Activated B cell treated with CpG ODN at 0.5 μM for 24 hours (primary cell): ENCODE measurements at places on chromosomes 1 and 21.

DNA sequence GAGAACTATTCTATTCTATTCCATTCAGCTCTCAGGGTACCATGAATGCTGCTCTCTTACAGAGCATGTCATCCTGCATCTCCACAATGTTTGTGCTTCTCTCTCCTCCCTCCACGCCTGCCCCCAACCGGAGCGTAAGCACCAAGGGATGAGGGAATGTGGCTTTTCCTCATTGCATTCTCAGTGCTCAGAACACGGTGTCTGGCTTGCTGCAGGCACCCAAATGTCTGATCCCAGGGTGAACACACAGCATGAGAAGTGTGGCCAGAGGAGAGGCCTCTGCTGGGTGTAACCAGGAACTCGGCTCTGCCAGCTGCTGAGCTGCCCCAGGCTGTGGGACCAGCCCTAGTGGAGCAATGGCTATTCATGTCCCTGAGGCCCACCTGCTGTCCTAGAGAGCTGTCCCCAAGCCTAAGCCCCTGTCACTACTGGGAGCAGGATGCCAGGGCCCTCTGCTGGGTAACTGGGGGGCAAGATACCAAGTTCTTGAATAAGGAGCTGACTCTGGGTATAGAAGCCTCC, 38.3 kb downstream of the OLFML2B start:
- DNase-seq, result no peak

GRCh38 chr1:85836736-85837135, 128.5 kb upstream of the ZNHIT6 start:
- no peak for DNase-seq

DNA sequence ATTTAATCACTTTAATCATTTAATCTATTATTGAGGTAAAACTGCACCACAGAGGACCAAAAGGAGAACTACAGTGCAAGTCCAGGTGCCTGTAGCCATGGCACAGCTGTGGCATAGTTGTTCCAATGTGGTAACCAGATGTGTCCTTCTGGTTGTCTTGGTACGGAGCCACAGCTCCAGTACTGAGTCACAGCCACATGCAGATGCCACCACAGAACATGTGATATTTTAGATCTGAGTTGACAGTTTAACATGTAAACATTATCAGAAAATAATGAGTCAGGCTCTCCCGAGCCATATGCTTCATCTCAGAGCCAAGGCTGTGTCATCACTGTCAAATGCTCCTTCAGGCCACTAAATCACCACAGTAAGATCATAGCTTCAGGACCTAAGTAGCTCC, 56.4 kb upstream of the RGS7 start:
- DNase-seq, result no peak

DNA sequence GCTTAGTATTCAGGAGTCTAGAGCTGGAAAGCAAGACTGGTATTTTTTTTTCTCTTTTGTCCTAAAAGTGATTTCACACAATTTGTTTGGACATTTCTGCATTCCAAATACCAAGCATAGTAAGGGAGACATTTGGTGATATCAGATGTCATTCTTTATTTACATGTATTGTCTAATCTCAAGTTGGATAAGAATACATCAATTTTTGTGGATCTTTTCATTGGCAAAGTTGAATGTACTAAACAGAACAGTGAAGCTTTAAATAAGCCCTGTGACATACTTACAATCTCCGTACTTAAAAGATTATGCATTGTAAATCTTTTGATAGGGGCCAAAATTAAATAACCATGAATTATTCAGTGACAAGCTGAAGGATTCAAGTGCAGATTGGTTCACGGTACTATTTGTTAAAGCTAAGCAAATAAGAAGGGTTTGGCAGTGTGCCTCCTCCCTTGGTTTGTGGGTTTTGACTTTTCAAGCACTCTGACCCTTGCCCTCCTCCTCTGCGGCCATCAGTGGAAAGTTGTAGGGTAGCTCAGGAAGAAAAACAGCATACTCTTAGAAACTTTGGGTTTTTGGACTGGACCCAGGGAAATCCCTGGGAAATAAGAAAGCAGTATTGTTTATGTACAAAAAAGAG, 663.7 kb downstream of the ADGRL2 start:
- DNase-seq, result no peak

DNA sequence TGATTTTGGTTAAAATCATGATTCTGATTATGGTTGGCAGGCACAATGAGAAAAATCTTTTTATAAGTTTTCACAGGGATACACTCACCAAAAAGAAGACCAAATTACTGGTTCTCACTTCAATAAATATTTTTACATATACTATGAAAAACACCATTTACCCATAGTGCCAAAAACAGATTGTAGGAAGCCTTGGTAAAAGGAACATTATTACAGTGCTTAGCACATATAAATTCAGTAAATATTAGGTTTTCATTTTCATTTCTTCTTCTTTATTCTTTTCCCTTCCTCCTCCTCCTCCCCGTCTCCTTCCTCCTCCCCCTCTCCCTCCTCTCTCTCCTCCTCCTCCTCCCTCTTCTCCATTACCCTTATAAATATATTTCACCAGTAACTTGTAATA, 15.8 kb upstream of the SPAG17 start:
- no peak for DNase-seq

- no peak for DNase-seq
These were observed 50.1 kb downstream of the BRWD1 start for GRCh38 chr21:39263372-39263771.

DNA sequence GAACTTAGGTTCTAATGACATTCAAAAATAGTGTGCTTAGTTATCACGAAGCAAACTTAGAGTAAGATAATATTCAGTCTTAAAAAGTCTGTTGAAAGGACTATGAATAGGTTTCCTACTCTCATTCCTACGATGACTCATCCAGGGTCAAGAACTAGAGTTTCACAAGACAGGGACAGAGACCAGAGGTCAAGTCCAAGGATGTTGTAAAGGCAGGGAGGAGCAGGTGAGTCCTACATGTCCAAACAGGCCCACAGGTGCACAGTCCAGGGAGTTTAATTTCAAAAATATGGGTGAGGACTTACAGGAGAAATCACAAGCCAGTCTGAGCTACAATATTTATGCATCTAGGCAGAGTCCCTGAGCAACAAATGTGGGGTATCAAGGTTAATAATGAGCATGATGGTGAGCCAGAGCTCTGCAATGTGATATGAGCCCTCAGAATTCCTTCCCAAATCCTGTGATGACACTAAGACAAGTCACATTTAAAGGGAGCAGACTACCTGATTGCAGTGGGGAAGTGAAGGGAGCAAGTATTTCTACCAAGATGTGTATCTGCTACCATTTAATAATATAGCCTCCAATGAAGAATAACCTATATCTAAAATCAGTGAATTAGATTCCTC, 100.0 kb upstream of the NRIP1 start:
- no peak for DNase-seq

GRCh38 chr1:104855550-104855949, 1105.9 kb downstream of the AMY1C start:
- DNase-seq, result no peak

- DNase-seq, result no peak
These were observed 96.5 kb upstream of the WNT4 start for GRCh38 chr1:22239378-22239777.

- DNase-seq, result no peak
These were observed 8.6 kb upstream of the RCAN1 start for GRCh38 chr21:34623516-34623915.

- no peak for DNase-seq
These were observed 134.0 kb upstream of the ARHGEF16 start for GRCh38 chr1:3320246-3321152.

DNA sequence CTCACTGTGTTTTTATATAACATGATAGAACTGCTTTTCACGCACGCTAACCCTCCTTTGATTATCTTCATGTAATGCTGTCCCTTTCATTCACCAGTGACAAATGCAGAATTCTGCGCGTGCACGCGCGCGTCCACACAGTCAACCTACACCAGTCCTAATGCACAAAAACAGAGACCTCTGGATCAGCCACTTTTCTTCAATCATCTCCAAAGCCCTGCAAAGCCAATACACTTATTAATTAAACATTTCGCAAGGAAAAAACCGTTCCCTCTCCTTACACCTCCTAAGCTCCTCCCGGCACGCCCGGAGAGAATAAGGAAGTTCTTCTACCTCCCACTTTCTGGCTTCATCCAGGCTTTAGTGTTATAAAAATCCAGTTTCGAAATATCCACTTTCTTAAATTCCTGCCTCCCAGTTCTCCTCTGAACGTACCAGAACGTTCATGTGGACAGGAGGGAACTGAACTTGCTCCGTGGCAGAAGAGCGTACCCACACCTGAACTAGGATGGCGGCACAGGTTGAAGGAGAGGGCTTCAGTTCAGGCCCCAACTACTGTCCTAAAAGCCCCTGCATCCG, 4.6 kb downstream of the LMX1A start:
- no peak for DNase-seq

- DNase-seq, result no peak
These were observed 16.8 kb upstream of the CNTN2 start for GRCh38 chr1:205026181-205026580.

GRCh38 chr21:45985471-45986315, 4.1 kb downstream of the COL6A1 start:
- peak; percentile 13 for DNase-seq

- no peak for DNase-seq
These were observed 5.3 kb downstream of the HES2 start for GRCh38 chr1:6414443-6414844.

- no peak for DNase-seq
These were observed 188.0 kb downstream of the LMX1A start for GRCh38 chr1:165168467-165168866.

DNA sequence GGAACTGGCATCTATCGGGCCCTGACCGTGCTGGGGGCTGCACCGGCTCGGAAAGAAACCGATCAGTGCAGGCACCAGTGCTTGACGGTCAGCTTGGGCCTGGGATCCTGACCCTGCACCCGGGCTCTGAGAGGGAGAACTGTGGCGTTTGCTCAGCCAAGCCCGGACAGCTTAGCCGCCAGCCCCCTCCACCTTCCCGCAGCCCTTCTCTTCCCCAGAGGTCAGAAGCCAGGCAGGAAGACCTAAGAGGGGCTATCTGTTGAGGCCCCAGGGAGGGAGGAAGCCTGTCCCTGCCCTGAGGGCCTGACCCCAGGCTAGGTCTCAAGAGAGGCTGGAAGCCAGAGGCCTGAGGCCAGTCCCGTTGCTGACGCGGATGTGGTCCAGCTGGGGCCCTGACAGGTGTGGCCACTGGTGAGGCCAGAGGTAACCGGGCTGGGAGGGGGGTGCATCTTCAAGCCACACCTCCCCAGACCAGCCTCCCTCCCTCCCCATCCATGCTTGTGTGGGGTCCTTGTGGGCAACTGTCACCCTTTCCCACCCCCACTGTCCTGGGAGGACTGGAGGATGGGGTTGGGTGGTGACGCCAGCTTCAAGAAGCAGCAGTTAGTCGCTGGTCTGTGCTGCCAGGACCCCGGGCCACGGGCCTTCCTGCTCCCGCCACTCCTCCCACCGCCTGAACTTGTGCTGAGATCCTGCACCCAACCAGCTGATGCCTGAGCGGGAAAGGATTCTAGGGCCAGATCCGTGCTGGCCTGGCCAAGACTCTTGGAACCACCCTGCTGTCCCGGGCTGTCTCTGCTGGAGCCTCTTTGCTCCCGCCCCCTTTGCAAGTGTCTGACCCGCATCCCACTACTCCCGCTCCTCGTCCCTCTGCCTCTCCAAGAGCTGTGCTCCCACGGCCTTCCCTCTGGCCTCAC, 2.6 kb upstream of the DVL1 start:
- no peak for DNase-seq

GRCh38 chr21:37909936-37910335, 6.3 kb downstream of the KCNJ6 start:
- DNase-seq, result no peak

DNA sequence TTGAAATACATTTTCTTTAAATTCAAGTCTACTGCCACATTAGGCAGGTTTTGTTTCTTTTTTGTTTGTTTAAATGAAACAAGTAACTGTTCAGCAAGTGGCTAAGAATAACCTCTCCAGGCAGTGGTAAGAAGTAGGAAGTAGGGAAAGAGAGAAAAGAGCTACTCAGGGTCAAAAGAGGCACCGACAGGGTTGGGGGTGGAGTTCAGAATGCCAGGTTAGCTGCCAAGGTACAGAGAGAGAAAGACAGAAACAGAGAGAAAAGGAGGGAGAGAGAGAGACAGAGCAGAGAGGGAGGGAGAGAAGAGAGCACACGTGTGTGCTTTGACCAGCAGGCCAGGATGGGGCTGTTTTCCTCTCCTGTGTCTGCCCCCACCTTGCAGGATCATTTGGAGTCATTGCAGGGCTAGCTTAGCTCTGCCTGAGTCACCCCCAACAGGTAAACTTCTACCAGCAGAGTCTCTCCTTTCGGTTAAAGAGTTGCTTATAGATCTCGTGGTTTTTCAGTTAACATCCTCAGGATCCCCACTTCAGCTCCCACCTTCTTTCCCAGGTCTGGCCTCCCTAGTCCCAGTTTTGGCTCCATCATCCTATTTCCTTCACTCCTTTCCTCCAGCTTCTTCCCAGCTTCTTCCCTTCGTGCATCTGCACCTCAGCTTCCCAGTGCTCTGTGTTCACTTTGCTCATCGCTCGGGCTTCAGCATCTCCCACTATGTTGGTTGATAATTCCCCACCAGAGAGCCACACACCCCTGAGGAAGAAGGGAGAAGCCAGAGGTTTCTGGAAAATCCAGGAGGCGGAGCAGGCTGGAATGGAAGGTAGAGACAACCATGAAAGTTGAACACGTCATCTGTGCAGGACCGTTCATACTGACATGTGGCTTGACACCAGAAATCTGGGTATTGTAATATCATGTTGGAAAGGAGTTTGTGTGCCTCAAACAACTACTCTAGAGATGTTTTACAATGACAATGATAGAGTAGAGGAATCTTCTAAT, 21.8 kb upstream of the RAB4A start:
- no peak for DNase-seq

- no peak for DNase-seq
These were observed 62.5 kb downstream of the SCCPDH start for GRCh38 chr1:246786606-246787238.

- no peak for DNase-seq
These were observed 50.9 kb downstream of the ENAH start for GRCh38 chr1:225601902-225602589.

DNA sequence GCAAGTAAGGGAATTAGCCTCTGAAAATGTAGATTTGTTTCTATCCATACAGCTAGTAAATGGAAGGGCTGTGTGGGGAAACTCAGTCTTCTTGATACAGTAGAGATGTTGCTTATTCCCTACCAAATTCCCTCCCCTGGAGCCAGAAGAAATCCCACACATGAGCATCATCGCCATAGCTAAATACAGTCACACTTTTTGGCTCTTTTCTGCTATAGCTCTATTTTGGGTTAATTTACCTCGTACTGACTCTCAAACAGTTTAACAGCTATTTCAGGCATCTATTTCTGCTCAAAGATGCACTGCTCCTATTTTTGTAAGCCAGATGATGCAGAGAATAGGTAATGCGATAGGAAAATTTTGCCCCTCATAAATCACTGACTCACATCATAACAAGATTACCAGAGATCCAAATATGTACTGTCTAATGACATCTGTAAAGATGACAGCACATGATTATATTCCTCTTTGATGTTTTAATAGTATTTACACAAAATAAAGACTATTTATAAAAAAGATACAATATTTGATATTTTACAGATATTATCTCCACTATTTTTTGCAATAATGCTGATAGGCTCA, 58.6 kb downstream of the XCL1 start:
- no peak for DNase-seq

DNA sequence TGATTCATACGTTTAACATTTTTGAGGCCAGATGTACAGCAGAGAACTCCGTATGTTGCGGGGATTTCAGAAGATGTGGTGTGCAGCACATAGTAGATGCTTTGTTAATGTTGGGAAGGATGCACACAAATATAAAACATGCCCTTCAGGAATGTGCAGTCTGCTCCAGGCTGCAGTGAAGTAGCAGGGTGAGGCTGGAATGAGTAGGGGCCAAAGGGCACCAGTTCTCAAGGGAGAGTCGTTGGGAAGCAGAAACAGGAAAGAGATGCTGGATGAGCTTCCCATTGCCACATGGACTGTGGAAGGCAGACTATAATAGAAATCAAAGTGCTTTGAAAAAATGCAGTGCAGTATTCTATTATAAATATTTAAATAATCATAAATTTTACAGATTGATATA, 126.9 kb downstream of the NOS1AP start:
- DNase-seq, result no peak
